ENCODE measurements at places on chromosomes 7 and 10. TPM values are rescaled to one million over a fixed set of nuclear protein-coding genes. Genes with fewer than 3 reads are reported as not detected.

DDC gene
- total RNA-seq: not detected

NPTX2 gene
- total RNA-seq: 9.7 TPM

LIPJ gene
- 3.8 TPM for total RNA-seq

HYAL4 gene
- total RNA-seq: not detected

OIT3 gene
- total RNA-seq: 0.94 TPM

All from parietal lobe (tissue), 2 donors.